Large intestine (tissue), 12 donors: ENCODE measurements at places on chromosomes 7 and 10. TPM values are rescaled to one million over a fixed set of nuclear protein-coding genes. Genes with fewer than 3 reads are reported as not detected.

- no peak for DNase-seq
These were observed 995.3 kb upstream of the PHF14 start for GRCh38 chr7:9978106-9979064.

DNA sequence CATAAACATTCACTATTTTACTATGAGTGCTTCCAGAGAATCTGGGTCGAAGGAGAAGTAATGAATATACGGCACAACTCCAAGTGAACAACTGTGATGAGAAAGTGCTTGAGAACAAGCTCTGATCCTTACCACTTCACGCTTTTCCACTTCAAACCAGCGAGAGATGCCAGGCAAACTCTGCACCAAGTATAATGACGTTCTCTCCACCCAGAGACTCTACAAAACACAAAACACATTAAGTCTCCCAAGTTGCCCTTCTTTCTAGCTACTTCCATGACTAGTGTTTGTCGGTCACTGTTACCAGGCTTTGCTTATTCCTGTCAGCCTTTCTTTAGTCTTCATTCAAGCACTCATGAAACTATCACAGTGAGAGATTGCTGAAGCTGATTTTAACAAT is 193.1 kb upstream of the IMMP2L start:
- no peak for DNase-seq

- no peak for DNase-seq
These were observed 458.6 kb downstream of the INHBA start for GRCh38 chr7:41244246-41244645.

DNA sequence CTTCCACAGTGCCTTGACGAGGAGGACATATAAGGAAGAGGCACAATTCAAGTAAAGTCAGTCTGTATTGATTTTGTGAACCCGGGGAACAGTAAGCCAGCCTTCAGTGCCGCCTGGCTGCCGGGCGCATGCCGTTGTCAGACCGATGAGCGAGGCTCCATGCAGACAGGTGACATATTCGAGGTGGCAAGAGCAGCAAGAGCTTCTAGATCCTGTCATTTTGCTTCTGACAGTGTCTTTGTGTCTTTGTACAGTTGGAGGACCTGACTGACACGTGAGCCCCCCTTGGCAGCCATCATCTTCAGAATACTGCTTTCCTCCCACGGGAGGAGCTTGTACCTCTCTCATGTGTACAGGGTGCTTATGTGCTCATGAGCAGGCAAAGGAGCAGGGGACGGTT is 387.5 kb upstream of the GALNT17 start:
- DNase-seq: no peak

RELN gene
- 5.0 TPM for polyA plus RNA-seq
